ENCODE measurements at places on chromosomes 11 and 22.

- DNase-seq = no peak
Observed at GRCh38 chr11:73612601-73613140, 14.8 kb upstream of the FAM168A start.

DNA sequence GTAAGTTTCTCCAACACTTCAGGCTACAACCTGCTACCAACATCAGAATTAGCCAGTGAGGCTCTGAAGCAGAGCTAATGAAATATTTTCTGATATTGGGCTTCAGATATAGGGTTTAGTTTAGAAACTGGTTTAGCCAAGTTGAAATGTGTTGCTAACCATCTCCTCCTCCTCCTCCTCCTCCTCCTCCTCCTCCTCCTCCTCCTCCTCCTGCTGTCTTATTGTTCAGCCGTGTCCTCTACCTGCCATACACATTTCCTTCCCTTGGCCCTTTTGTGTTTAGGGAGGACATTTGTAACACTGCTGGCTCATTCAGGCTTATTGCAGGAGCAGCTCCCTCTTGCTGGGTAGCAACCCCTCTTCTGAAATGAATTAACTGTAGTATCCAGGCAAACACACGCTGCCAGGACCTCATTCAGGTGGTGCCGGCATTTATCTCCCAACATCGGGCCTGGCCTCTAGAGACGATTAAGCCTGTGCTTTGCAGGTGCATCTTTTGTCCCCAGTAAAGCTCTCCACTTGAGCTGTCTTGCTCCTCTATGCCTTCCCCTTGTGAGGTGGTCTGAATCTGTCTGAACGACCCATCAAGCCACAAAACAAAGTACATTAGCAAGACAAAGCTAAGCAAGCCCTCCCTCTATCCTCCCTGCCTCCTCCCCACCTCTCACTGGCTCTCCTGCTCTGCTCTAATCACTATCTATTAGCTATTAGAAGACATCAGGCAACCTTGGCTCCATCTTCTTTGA, 82.9 kb downstream of the KCNJ1 start:
- no peak for DNase-seq

GRCh38 chr22:34111210-34111824, 191.0 kb upstream of the LARGE1 start:
- DNase-seq = no peak

DNA sequence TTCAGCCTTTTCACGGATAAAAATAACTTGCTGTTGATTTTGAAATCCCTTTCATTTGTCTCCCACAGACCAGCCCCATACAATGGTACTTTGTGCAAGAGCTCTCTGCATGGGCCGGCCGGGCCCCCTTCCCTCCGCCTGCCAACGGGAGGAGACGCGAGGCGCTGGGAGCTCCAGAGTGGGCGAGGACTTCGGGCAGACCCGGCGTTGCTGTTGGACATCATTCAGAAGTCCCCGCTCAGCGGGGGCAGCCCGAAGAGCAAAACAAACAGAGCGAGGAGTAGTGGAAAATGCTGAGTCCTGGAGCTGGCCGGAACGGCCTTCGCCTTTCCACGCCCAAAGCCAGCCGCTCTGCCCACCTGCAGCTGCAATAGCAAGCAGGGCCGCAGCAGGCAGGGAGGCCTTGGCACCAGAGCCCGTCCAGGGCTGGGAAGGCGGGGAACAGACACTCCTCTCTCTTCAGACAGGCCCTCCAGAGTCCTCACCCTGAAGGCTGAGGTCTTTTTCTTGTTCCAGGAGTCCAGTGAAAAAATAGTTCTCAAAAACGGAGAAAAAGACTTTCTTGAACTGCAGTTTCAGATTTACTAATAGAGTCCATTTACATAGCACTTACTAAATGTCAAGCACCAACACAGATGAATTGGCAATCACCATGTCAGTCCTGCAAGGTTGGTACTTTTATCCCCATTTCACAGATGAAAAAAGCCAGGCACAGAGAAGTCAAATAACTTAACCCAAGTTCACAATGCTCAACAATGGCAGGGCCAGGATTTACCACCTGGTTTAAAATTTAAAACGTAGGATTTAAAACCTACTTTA, 135.5 kb downstream of the ETS1 start:
- peak; percentile 81 for DNase-seq

DNA sequence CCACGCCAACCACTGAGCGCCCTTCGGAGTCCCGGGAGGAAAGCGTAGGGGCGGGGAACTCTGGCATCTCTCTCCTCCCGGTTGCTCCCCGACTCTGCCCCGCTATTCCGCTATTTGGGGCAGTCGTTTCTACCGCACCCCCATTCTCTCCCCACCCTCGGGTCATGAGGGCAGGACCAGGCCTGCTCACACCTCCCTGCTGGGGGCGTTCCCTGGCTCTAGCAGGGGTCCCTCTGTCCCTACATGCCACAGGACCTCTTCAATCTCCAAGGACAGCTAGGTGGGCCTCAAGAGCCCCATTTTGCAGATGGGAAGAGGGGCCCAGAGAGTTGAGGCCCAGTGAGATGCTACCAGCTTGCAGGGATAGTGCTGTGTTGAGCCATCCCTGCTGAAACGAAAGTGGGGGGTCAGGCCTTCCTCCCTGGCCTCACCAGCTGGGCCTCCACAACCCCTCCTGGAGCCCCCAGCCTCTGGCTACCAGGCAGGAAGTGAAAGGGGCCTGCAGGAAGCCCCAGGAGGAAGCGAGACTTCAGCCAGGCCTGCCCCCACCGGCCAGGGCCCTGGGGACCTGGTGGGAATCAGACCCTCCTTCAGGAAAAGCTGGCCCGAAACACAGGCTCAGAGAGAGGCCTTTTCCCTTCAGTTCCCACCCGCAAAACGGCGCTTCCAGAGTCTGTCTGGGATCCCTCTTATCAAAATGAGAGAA, 5.5 kb upstream of the SHISA8 start:
- DNase-seq = no peak

GRCh38 chr11:1437500-1437899, 47.8 kb downstream of the BRSK2 start:
- DNase-seq = no peak

- no peak for DNase-seq
Observed at GRCh38 chr11:61172356-61172755, 11.1 kb upstream of the VPS37C start.

DNA sequence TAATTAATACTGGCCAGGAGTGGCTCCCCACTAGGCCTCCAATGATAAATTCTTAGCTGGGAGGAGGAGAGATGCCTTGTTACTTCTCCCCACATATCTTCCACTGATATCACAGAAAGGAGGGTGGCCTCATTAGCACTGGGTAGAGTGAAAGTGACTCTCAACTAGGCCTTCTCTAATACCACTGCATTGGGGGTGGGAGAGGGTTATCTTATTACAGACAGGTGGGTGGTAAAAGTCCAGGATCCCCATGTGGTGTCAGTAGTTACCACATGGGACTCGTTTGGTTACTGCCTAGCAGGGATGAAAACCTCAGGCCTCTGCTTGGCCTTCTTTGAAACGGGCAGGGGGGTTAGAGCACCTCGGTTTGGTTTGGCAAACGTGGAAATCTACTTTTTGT, 167.3 kb downstream of the UVRAG start:
- no peak for DNase-seq

DNA sequence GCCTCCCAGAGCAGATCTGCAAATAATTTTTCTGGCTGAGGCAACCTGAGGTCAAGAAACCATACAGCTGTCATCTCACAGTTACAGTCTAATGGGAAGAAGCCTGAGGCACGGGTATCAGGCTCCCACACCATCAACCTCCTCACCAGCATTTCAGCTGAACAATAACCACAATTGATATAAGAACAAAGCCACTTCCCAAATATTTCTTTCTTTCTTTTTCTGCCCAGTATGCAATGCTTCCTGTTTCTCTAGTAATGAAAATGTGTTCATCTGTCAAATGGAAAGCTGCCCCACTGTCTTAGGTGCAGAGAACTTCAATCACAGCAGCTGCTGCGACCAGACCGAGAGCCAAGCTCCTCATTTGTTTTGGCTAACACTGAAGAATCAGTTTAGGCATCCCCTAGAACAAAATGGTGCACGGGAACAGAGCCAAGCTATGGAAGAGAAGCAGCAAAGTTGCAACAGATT, 108.4 kb downstream of the BLID start:
- DNase-seq = no peak

GRCh38 chr11:18295316-18295715, 26.6 kb downstream of the HPS5 start:
- no peak for DNase-seq
